GM23248 (cell line): ENCODE measurements at places on chromosomes 4 and X.
A peak's percentile ranks its signal among the peaks of the same experiment; 100 is the strongest.

DNA sequence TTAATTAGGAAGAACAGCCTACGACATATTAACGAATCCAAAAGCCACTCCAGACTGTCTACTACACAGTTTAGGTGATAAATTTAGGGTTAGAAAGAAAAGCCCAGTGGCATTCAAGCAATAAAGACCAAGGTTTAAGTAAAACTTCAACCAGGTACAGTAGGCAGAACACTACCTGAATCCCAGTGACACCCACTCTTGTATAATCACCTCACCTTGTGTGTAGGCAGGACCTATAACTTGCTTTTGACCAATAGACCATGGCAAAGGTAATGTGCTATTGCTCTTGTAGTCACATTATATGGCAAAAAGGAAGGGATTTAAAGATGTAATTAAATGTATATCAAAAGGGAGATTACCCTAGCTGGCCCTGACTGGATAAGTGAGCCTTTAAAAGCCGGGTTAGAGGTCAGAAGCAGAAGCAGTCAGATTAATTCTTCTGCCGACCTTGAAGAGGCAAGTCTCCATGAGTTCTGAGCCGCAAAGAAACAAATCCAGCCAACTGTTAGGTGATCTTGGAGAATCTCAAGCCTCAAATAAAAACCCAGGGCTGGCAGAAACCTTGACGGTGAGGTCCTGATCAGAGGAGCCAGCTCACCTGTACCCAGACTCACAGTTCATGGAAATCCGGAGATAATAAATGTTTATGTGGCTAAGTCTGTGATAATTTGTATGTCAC is 8.8 kb downstream of the FSTL5 start:
- DNase-seq = no peak

DNA sequence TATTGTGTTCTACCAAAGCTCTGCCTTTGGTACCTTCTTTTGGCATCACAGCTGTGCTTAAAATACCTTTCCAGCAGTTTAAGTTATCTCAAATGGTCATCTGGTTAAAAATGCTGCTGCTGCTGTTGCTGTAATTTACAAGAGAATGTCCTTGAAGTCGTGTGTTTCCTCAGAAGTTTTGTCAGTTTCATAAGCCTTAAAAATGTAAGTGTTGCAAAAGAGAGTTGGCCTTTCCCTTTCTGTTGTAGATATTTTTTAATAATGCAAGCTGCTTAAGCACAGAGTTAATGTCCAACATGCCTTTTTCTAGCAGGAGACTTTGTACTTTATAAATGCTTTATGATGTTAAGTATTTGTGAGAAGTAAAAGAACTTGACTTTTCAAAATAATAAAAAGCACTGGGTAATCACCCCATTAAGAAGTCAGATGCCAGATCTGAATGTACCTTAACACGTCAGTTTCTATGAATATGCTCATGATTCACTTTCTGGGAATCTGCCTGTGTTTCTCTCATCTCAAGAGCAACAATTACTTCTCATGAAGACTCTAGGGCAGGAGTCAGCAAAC is 35.3 kb upstream of the TENM3 start:
- DNase-seq = peak; percentile 53

DNA sequence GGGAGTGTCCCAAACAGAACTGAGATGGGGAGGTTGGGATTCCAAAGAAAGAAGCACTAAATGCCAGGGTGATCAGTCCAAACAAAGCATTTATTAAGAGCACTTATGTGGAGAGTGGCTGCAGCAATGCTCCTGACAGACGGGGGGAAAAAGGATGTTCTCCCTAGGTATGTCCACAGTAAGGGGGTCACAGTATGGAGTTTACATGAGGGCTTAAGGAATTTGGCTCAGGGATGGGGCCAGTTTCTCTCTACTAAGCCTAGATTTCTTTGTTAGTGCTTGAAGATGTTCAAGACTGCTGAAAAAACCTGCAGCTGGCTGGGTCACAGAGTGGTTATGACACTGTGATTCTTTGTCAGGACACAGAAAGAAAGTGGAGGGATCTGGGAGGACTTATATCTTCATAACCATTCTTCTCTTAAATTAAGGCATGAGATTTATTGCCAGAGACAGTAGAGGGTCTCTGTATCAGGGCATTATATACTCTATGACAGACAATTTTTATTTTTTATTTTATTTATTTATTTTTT is 1468.0 kb downstream of the C4orf33 start:
- no peak for DNase-seq

GRCh38 chr4:126599746-126600145 is 1033.0 kb upstream of the INTU start:
- peak; percentile 5 for DNase-seq

DNA sequence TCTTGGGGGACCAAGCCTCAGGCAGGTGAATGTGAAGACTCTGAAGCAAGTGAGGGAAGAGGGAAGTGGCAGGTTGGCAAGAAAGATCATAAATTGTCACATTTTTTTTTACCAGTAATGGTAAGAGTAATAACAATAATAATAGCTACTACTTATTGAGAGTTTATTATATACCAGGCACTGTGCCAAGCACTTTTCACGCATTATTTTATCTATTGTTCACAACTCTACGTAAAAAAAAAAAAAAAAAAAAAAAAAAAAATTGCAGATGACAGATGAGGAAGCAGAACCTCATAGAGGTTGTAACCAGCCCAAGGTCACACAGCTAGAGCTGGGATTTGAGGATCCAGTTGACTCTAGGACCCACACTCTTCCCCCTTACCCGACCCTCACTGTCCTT is 40.9 kb downstream of the TSC22D3 start:
- no peak for DNase-seq

- peak; percentile 77 for DNase-seq
Observed at GRCh38 chrX:154735695-154736393, 15.0 kb downstream of the GAB3 start.

DNA sequence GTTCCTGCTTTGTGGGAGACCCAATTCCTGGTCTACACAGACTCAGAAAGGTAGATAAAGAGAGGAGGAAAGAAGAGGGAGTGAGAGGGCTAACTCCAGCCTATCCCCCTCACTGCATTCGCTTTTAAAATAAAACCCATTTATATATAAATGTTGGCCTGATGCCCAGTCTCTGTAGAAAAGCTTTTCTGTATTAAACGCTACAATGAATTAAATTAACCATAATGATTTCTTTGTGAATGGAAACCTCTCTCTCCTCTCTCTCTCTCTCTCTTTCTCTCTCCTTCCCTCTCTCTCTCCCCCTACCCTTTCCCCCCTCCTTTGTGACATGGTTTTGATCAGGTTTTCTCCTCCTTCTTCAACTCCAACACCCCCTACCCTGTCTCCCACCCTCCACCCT is 34.8 kb downstream of the PJA1 start:
- DNase-seq = no peak

DNA sequence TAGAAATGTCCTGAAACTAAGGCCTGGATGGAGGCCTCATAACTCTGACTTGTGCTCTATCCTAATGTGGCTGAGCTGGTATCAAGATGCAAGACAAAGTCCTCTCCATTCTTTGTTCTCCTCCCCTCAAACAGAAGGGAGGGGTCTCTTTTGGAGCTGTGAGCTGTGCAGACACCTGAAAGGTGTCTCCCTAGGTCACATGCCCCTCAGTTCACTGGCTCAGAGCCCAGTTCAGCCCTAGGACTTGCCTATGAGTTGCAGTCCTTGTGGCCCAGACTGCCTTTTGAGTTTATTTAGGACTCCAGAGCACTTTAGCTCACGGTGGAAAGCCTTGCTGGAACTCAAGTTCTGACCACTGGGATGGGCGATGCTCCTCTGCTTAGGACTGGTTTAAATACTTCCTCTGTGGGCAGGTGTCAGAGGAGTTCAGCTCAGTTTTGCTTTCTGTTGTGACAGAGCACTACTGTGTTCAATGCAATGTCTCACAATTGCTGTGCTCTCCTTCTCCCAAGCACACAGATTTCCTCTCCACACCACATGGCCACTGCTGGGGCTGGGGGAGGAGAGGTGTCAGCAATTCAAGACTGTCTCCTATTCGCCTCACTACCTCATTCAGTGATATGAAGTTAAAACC is 84.8 kb upstream of the ZNF827 start:
- DNase-seq = no peak

DNA sequence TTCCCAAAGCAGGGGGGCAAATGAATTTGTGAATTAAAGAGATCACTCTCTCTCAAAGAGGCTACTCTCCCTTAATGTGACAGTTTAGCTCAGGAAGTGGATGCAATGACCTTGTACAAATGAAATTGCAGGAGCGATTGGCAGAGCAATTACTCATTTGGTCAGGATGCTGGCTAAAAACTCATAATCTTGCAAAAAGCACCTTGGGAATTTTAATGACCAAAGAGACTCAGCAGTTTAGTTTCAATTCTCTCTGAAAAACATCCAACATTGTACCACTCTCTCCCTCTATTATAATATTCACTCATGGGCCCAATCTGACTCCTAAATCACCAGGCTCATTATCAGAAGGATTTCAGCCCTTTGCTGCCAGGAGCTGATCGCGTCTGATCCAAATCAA is 26.1 kb downstream of the PDGFC start:
- DNase-seq = peak; percentile 66

- DNase-seq = no peak
Observed at GRCh38 chr4:144463896-144464295, 182.1 kb upstream of the HHIP start.

DNA sequence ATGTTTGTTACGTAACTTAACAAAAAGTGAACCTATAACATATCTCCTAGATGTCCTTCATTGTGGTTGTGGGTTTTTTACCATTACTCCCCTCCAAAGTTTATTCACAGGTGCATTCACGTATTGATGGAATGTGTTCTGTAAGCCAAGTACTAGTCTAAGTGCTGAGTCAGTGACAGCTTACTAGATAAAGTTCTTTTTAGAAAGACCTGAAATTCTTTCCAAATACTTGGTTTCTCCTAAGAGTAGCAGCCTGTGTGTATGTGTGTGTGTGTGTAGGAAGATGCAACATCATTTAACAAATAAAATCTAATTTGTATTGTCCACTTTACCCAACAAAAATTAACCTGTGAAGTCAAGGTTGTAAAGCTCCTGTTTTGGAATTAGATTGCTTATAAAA is 22.1 kb downstream of the NAP1L5 start:
- DNase-seq = no peak

DNA sequence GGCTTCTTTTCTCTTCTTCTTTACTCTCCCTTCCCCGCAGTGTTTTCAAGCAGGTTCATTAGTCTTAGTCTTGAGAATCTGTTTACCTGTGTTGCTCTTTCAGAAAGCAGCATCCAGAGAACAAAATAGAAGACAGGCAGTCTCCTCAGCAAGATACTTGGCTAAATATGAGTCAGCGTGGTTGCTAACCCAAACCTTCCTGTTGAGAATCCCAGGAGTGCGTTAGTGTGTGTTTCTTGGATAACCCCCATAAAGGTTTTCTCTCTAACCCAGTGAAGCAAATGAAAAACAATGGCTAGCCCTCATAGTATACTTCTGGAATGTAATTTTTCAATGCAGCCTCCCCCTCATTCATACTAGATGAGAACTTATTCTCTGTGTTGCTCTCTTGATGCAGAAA is 41.1 kb downstream of the BMPR1B start:
- peak; percentile 21 for DNase-seq

DNA sequence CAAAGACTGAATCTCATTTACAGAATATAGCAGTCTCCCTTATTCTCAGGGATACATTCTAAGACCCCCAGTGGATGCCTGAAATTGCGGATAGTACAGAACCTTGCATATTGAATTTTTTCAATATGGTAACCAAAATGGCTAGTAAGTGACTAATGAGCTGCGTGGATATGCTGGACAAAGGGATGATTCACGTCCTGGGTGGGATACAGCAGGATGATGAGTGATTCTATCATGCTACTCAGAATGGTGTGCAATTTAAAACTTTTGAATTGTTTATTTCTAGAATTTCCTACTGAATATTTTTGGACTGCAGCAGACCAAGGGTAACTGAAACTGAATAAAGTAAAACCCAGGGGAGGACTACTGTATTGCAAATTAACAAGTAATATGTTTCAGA is 66.7 kb downstream of the STAG2 start:
- DNase-seq = peak; percentile 65

DNA sequence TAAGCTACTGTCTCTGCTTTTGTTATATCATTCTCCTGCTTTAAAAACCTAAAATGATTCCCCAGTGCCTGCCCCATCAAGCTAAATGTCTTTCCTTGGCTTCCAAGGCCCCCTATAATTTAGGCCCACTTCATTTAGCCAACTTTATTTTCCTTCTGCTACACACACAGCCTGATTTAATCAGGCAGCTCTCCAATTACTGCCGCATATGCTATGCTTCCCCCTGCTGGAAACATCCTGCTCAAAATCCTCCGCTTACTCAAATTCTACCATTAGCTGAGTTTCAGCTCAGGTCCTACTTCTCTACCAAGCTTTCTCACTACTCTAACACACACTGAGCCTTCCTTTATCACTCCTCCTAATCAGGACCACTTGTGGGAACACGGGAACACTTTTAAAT is 17.0 kb downstream of the LAMP2 start:
- DNase-seq = peak; percentile 59

DNA sequence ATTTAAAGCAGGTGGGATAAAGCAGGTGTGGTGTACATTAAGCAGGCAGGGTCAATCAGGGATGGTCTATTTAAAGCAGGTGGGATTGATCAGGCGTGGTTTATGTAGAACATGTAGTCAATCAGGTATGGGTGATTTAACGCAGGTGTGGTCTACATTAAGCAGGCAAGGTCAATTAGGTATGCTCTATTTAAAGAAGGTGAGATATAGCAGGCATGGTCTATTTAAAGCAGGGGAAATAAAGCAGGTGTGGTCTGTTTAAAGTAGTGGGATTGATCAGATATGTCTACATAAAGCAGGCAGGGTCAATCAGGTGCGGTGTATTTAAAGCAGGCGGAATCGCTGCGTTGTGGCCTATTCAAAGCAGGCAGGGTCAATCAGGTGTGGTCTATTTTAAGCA is 88.6 kb upstream of the MXRA5 start:
- DNase-seq = no peak

DNA sequence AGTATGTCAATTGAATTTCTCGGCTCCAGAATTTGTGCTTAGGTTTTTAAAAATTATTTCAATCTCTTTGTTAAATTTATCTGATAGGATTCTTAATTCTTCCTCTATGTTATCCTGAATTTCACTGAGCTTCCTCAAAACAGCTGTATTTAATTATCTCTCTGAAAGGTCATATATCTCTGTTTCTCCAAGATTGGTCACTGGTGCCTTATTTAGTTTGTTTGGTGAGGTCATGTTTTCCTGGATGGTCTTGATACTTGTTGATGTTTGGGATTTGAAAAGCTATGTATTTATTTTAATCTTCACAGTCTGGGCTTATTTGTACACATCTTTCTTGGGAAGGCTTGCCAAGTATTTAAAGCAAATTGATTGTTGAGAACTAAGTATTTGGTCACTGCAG is 24.7 kb upstream of the HERC3 start:
- peak; percentile 12 for DNase-seq

DNA sequence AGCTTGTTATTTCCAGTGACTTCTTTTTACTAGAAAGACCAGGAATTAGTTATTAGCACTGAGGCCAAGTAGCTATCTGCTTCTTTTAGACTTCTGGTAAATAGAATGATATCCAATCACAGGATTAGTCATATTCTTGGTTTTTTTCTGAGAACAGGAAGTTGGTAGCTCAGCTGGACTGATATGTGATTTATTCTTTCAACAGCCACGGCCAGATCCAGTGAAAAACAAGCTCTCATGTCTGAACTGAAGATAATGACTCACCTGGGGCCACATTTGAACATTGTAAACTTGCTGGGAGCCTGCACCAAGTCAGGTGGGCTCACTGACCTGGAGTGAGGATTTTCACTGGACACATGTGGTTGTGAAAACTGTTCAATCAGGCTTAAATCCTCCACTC is 48.6 kb downstream of the PDGFRA start:
- DNase-seq = peak; percentile 82

- no peak for DNase-seq
Observed at GRCh38 chrX:86014421-86014820, 32.9 kb downstream of the CHM start.
